ENCODE measurements at places on chromosomes 16 and 17.

DNA sequence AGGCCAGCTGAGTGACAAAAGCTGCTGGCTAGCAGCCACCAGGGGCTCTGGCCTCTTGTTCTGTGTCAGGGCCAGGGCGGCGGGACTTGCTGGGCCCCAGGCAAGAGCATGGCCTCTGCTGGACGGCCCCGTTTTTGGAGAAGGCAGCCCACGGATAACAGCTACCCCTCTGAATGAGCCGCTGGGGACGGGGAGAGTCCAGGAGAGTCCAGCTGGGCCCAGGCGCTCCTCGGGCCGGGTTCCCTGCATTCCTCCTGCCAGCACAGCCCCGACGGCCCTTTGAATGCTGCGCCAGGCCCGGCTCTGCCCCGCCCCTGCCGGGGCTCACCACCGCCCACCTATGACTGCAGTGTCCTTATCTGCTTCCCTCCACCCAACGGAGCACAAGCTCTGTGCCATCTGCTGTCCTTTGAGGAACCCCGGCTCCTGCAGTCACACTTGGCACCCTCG lies 33.4 kb downstream of the SLC7A5 start:
- DNase-seq = no peak

- DNase-seq = no peak
Measured at GRCh38 chr16:81266680-81267095, 28.2 kb downstream of the BCO1 start.

- no peak for DNase-seq
Measured at GRCh38 chr17:70750983-70751382, 581.7 kb downstream of the KCNJ2 start.

- DNase-seq = no peak
Measured at GRCh38 chr17:57911834-57912673, 43.2 kb downstream of the CUEDC1 start.

DNA sequence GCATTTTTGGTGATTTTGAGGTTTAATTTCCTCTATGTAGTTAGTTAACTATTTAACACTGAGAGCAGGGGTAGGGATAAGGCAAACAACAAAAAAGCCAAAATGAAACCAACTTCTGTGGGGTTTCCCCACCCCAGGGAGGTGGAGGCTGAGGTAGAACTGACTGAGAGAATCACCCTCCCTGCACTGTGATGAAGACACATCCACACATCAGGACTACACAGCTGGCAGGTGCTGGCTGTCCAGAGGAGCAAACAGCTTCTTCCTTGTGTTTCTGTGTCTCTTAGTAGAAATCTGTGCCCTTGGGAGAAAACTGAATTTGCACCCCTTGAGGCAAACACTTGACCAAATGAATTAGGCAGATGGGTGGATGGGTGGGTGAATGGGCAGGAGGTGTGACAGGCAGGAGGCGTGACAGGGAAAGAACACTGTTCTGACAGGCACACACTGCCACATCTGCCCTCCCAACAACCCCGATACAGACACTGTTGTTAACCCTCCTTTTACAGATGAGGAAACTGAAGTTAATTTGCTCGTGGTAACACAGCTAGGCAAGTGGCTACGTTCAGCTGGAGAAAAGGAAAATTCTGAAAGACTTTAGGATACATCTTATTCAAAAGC lies 62.9 kb upstream of the AMZ2 start:
- DNase-seq = no peak

GRCh38 chr16:24146518-24146917 lies 109.6 kb upstream of the CACNG3 start:
- no peak for DNase-seq

GRCh38 chr17:74190154-74190553 lies 13.3 kb upstream of the RPL38 start:
- peak; percentile 24 for DNase-seq

GRCh38 chr17:13885953-13886889 lies 183.1 kb upstream of the COX10 start:
- DNase-seq = no peak

DNA sequence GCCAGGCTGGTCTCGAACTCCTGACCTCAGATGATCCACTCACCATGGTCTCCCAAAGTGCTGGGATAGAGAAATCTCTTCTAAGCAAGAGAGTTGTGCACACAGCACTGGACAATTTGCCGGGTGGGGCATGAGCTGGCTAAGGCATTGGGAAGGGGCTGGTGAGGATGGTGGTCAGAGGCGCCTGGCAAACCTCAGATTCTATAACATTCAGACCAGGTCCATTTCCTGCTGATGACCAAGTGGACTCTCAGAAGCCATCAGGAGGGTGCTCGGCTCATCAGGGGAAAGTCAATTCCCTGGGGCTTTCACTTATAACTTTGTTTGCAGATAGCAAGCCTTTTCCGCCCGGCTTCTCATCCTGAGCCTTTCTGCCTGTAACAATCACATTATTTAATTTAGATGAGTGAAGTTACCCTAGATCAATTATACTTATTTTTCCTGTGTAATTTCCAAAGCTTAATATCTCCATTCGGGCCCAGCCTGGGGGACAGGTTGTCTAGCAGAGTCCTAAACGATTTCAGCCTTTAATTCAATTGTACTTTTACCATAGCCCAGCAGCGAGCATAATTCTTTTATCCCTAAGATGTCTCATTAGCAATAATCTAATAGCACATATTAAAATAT lies 15.0 kb upstream of the SLC6A2 start:
- no peak for DNase-seq

- no peak for DNase-seq
Measured at GRCh38 chr16:4548124-4548523, 8.0 kb upstream of the C16orf96 start.

GRCh38 chr17:62703776-62704380 lies 76.4 kb downstream of the MRC2 start:
- peak; percentile 56 for DNase-seq

DNA sequence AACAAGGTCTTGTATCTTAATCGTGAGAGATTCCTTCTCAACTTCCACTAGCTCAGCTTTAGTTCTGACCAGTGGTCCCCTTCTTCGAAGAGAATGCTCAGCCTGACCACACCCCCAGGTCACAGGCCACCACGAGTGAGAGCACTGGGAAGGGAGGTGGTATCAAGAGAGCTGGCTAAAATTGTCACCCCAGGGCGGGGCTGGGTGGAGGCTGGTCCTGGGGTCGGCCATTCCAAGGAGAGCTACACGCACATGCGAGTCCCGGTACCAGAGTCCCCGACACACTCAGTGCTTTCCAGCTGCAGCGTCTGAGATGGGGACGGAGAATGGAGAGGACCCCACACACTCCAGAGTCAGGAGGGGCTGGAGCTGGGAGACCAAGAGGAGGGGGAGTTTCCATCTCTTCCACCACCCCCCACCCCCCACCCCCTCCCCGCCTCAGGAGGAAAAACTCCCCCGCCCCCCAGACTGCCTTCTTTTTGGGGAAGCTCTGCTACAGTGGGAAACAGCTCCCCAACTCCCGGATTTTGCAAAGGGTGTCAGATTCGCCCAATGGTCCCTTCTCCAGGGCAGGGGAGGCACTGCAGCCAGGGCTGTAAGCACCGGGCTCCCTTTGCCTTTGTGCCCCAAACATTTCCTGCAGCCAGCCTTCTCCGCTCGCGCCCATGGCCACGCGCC lies 1.6 kb downstream of the C1QL1 start:
- no peak for DNase-seq

GRCh38 chr17:53724726-53725125 lies 98.0 kb upstream of the KIF2B start:
- no peak for DNase-seq

DNA sequence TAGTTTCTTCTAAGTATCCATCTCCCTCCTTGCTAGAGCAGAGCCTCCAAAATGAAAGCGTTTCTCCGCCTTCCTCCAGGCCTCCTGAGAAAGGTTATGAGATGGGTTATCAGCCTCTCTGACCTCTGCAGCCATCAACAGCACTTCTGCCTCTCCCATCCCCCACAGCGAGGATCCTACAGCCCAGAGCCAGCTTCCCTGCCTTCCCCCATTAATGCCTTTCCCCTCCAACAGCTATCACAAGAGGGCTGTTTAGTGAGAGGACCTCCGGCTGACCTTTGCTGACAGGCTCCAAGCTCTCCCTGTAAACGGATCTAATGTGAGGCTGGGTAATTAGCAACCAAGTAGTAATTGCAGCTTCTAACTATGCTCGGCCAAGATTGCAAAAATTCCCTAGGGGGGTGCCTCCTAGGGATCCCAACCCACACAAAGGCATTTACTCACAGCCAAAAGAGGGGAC lies 55.8 kb downstream of the ZFHX3 start:
- no peak for DNase-seq

GRCh38 chr17:49862781-49863331 lies 15.0 kb upstream of the TAC4 start:
- no peak for DNase-seq

GRCh38 chr17:66555605-66556004 lies 253.2 kb downstream of the PRKCA start:
- no peak for DNase-seq

- DNase-seq = peak; percentile 46
Measured at GRCh38 chr17:39239640-39240314, 14.0 kb upstream of the STAC2 start.

GRCh38 chr17:50101346-50102163 lies 6.4 kb downstream of the PDK2 start:
- DNase-seq = no peak

DNA sequence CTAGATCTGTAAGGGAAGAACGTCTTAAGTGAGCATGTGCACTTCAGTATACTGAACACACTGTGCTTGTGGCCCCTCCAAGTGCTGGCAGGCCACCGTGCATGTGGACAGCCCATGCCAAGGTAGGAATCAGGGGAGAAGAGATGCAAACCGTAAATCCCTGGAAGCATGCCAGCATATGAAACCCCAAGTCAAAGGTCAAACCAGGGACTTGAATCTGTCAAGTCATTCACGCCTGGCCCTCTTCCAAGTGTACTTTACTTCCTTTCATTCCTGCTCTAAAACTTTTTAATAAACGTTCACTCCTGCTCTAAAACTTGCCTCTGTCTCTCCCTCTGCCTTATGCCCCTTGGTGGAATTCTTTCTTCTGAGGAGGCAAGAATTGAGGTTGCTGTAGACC lies 2.8 kb upstream of the ATXN2L start:
- no peak for DNase-seq

DNA sequence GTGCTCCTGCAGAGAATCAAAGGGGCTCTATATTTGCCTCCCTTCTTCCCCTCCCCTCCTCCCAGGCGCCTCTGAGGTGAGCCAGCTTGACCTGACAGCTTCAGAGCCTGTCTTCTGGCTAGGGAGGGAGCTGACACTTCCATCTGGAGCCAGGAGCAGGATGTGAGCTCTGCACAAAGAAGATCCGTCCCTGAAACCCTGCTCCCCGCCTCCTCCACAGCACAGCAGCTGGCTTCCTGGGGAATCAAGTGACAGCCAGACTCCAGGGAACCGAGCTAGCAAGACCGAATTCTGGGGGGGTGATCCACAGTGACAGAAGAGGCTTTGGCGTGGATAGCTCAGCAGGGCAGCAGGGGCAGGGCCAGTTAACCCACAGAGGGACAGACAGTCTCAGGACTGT lies 37.2 kb downstream of the CCDC182 start:
- DNase-seq = no peak

DNA sequence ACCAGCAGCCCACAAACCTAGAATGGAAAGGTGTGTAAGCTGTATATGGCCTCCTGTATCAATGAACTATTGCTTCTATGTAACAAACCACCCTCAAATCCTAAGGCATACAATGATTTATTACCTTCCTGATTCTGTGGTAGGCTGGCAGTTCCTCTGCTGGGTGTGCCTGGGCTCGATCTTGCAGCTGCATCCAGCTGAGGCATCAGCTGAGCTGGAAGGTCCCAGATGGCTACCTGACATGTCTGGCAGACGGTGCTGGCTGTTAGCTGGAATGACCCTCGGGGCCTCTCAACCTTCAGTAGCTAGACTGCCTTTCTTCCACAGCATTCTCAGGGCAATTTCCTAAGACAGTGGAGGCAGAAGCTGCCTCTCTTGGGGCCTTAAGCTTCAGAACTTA lies 152.7 kb downstream of the RAB11FIP4 start:
- no peak for DNase-seq

DNA sequence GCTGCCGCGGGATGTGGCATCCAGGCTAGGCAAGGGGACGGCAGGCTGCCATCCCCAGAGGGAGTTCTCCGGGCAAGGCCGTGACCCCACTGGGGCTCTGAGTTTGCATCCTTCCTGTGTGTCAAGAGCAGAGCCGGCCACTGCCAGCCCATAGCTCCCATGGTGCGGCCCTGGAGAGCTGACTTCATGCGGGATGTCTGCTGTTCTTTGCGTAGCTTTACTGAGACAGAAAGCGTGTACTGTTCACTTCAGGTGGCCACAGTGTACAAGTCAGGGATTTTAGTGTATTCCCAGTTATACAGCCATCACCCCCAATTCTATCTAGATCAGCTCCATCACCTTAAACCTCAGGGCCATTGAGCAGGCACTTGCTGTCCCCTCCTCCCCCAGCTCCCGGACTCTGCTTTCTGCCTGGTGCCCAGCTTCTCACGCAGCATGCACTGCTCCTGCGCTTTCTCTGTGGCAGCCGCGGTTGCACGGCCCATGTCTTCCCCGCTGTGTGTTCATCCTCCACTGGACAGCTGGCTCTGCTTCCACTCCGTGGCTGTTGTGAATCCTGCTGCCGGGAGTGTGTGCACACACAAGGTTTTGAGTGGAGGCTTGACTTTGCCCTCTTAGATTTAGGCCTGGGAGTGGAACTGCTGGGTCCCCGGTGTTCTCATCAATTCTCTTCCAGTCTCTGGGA lies 71.2 kb downstream of the KLHDC4 start:
- no peak for DNase-seq

- no peak for DNase-seq
Measured at GRCh38 chr16:73523209-73523608, 475.3 kb upstream of the ZFHX3 start.

DNA sequence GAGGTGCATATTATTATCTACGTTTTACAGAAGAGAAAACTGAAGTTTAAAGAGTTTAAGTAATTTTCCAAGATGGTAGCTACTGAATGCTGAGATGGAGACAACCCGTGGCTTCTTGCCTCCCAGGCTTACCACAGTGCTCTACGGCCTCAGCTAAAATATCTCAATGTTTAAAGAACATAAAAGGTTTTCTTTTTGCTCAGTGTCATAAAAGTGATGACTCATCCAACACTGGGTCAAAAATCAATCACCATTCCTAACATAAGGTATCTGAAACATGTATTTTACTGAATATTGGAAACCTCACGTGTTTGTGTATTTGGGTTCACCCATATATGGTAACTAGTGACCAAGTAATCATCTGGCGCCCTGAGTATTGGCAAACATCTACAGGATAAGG lies 18.4 kb downstream of the ABCA9 start:
- no peak for DNase-seq

DNA sequence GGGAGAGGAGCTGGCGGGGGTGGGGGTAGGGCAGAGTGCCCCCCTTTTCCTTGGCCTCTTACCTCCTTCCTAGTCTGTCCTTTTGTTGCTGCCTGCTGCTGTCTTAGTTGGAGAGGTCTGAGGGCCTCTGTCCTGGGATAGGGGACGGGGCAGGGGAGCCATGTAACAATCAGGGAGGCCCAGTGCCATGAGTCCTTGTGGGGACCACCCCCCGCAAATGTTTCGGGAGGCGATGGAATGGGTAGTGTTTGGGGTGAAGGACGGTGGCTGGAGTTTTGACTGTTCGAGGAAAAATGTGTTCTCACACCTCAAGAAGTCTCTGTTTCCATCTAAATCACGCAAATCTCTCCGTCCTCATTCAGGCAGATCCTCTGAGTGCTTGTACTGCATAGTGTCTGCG lies 99.0 kb downstream of the OR1D5 start:
- DNase-seq = no peak

GRCh38 chr17:73533781-73534180 lies 110.5 kb downstream of the SDK2 start:
- DNase-seq = no peak

GRCh38 chr17:10059684-10060211 lies 138.7 kb downstream of the GAS7 start:
- DNase-seq = no peak

GRCh38 chr17:78878871-78879527 lies 24.0 kb downstream of the CEP295NL start:
- no peak for DNase-seq

Data from HL-60 (cell line).